ENCODE measurements at places on chromosomes 3 and 15.

DNA sequence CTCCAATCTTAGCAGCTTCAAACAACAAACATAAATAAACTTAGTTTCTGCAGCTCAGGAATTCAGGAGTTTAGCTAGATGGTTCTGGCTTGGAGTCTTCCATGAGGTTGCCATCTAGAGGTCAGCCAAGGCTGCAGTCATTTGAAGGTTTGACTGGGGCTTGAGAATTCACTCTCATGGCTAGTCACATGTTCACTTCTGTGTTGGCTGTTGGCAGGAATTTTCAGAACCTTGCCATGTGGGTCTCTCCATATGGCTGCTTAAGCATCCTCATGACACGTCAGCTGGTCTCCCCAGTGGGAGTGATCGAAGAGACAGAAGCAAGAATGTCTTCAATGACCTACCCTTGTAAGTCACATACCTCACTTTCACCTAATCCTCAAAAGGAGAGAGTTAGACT, 269.2 kb upstream of the CNTN3 start:
- DNase-seq = no peak

GRCh38 chr15:25568751-25569150, 129.9 kb upstream of the UBE3A start:
- DNase-seq = no peak

DNA sequence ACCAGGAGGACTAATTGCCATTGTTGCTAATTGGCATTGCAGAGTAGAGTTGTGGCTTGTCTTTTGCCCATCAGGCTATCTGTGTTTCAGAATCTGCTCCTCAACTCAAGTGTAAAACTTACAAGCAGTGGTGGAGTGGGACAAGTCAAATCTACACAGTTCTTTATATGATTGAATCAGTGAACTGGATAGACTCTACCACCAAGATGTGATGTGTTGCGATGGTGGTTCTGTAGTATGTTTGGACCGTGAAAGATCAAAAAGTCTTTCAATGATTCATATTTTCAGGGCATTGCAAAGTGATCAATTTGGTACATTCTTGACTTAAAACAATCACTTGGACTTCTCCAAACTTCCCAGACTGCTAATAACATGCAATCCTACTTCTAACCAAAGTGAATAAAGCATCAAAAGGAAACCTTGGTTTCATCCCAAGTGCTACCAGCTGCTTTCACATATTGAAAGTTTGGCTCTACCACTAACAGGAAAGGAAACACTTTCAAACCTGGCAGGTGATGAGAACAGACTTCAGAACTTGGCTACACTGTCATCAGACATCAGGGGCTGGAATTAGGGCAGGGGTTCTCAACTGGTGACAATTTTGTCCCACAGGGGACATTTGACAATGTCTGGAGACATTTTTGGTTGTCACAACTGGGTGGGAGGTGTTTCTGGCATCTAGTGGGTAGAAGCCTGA, 844.7 kb upstream of the CFAP20DC start:
- no peak for DNase-seq

GRCh38 chr15:38242055-38242454, 10.6 kb upstream of the SPRED1 start:
- DNase-seq = no peak

- DNase-seq = no peak
Measured at GRCh38 chr3:180280555-180280954, 243.8 kb upstream of the PEX5L start.

DNA sequence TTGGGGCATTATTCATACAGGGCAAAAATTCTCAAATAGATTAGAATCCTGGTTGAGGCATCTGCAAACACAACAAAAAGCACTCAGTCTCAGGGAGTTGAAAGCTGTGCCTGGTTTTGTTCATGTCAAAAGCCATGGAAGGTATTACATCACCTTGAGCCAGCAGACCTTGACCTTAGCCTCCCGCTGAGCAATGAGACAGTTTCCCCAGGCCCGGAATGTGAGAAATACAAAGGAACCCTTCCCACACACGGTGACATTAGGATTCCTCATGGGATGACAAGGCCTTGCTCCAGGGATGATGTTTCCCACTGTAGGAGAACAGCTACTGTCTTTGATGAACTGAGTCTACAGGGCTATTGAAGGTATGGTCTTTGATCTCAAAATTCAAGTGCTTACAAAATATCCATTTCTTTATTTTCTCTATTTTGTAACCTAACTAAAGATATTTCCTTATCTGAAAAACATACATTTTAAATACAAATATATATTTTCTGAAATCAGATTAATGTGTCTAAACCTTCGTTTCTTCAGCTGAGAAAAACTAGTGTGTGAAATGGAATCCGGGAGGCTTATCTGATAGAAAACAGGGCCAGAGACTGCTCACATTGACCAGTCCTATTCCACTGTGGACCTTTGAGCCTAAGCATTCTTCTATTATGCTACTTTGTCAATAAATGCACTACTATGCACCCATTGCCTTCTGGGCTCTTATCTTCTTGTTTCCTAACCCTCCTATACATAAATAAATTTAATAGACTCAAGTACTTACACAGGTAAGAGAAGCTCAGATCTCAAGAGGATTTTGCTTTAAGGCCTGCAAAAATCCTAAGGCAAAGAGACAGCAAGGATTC, 298.2 kb downstream of the KBTBD8 start:
- no peak for DNase-seq

GRCh38 chr3:57060089-57060821, at the start of gene SPATA12:
Gene SPATA12, plus strand, starts transcription at chr3:57060664. Its CDS starts 13,031 bp downstream, at chr3:57073695.
- peak; percentile 83 for DNase-seq

- peak; percentile 26 for DNase-seq
Measured at GRCh38 chr3:165653130-165653778, 184.0 kb downstream of the BCHE start.

DNA sequence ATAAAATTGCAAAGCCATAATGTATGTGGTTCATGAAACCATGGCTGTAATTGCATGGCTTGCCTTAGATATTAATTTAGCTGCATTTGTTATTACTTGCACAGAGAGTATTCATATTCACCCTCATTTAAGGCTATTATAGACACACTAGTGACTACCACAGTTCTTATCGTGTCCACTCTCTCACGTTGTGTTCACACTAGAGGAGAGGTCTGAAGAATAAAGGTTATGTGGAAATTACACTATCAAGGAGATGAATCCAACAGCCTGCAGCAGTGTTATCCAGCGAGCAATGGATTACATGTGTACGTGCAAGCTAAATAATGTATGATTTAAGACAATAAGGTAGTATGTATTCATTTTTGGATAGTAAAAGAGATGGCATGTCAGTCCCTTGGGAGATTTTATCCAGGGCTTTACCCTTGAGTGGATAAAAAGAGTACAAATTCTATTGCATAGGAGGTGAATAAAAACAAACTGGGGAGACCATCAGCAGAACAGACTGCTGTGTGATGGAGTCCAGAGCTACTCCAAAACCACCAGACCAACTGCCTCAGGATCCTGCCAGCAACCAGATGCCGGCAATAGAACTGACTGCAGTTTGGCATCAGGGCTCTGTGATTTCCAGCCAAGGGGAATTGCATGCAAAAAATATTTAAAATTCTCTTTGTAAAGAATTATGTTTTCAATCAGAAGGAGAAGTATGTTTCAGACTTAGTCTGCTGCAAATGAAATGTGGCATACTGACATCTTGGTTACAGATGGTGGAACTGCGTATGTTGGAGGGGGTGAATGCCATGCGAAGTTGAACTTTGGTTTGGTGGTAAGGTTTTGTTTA, 146.6 kb downstream of the RBMS3 start:
- peak; percentile 59 for DNase-seq

GRCh38 chr15:69316291-69316690, 17.6 kb downstream of the PAQR5 start:
- peak; percentile 17 for DNase-seq

- DNase-seq = no peak
Measured at GRCh38 chr3:3288255-3288654, 108.8 kb upstream of the CRBN start.

GRCh38 chr3:26191556-26191955, 401.7 kb downstream of the OXSM start:
- DNase-seq = no peak

DNA sequence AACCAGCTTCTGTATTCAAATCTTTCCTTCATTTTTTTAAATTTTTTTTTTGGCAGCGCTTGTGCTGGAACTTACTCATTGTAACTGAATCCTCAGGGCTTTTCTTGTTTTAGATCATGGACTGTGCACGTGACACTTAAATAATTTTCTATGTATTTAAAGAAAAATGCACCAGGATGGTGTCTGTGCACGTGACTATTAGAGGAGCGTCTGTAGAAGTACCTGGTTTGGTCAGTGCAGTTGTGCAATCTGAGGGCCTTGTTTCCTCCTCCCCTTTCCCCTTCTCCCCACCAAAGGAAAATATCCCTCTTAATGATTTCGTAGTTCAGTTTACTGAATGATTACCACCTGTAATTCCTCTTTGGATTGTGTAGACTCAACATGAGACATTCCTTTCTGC, 31.3 kb downstream of the EDEM1 start:
- DNase-seq = no peak

- peak; percentile 74 for DNase-seq
Measured at GRCh38 chr3:196275126-196275525, 12.4 kb downstream of the PCYT1A start.

DNA sequence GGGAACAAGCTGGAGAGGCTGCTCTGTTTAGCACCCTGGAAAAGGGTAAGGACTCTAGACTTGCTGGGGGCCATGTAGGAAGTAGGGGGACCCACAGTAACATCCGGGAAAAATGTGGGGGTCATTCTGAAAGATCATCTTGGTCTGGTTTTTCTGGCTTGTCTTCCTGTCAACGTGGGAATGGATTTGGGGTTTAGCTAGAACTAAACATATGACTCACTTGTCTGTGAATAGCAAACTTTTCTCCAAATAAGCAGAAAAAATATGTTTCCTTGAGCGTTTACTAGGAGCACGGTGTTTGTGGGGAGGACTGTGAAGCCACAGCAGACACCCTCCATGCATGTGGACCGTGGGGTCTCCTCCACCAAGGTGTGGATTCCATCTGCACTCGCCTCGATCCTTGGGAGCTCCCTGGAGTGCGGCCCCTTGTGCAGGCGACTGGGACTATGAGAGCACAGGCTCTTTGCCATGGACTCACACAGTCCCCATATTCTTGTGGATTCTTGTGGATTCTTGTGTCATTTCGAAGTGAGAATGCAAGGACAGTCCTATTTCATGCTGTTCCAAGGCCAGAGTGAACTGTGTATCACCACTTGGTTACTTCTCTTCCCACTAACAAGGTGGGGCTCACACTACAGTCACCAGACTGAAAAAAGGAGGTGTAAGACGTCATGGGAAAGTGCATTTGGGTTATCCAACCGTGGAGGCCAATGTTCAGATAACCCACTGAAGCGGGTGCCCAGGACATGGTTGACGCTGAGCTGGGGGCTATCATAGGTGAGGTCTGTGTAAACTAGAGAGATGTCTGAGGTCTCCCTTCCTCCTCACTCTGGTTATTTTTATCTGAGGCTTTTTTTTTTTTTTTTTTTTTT, 25.5 kb downstream of the PGPEP1L start:
- DNase-seq = peak; percentile 66

- peak; percentile 46 for DNase-seq
Measured at GRCh38 chr3:57755368-57755675, 787 bp upstream of the SLMAP start.

DNA sequence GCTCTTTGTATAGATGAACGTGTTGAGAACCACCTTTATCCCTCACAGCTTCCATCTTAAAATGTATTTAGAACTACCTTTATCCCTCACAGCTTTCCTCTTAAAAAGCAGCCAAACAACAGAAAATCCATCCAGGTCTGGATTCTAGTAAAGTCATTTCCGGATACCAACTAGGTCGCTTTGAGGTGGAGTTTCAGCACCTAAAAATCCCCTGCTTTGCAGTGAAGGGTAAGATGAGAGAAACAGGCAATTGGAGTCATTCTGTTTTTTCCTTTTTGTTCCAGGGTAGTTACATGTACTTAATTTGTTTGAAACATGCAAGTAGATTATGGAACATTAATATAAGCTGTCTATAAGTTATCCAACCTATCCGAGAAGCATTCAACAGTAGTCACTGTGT, 192.0 kb downstream of the UBE2E2 start:
- DNase-seq = no peak

DNA sequence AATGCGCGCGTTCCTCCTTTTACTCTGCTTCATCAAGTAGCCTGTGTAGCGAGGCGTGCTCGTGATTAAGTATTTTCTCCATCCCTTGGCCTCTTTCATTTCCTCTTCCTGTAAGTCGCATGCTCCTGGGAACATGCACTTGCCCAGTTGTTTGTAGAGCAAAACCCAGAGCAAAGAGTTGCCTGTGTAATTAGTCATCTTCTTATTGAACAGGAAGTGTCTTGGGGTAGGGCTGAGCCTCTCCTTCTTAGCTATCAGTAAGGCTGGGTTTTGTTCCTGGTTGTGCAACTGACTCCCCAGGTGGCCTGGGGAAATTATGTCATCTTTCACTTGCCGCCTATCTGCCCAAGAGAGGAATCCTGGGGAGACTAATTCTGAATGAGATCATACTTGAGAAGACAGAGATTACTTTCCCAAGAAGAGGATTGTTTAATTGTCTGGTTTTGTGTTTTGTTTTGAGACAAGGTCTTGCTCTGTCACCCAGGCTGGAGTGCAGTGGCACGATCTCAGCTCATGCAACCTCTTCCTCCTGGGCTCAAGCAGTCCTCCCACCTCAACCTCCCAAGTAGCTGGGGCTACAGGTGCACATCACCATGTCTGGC, 14.9 kb downstream of the LIPH start:
- DNase-seq = peak; percentile 95

DNA sequence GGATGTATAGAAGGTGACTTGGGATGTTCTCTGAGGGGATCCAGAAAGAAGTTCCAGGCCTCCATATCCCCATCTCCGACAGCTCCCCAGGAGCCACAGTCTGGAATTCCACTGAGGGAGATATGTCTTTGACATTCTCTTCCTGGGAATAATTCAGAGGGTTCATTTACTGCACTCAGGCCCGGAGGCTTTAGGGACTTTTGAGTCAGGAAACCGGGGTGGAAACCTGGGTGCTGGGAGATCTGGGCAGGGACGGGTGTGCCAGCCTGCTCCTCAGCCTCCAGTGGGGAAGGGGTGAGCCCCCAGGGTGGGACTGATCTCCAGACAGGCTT, 147.7 kb downstream of the SMAD6 start:
- no peak for DNase-seq

GRCh38 chr3:4045756-4046155, 246.5 kb downstream of the LRRN1 start:
- no peak for DNase-seq

- DNase-seq = no peak
Measured at GRCh38 chr3:139388077-139388476, 1.4 kb downstream of the COPB2 start.

DNA sequence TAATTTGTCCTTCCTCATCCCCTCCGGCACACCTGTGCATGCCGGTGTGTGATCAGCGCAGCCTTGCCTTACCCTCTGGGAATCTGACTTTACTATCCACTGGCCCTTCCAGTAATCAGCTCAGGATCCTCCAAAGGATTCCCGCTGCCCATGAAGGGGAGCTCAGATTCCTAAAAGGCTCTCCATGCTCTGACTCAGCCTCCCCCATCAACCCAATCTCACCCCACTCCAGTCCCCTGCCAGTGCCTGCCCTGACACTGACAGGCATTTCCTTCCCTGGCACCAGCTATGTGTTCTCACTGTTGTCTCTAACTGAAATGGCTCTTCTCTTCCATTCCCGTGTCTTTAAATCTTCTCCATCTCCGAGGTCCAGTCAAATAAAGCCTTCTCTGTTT, 7.3 kb upstream of the BCL2A1 start:
- no peak for DNase-seq
